Kidney glomerular epithelial cell (primary cell): ENCODE measurements at places on chromosomes 16 and 17.
A peak's percentile ranks its signal among the peaks of the same experiment; 100 is the strongest.

DNA sequence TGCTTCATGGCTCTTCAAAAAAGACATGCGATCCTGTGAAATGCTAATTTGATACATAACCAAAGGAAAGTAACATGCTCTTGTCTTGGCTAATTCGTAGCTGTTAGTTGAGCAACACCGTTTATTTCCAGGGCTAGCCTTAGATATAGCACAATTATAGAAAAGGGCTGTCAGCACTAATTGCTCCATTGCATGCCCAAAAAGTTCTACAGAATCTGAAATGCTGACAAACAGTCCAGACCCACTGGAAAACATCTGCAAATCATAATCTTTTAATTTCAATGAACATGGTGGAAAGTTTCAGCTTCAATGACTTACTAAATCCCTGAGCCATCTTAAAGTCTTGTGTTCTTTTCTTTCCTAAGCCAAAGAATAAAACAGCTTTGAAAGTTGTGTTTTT lies 42.9 kb upstream of the NUDT7 start:
- no peak for DNase-seq

DNA sequence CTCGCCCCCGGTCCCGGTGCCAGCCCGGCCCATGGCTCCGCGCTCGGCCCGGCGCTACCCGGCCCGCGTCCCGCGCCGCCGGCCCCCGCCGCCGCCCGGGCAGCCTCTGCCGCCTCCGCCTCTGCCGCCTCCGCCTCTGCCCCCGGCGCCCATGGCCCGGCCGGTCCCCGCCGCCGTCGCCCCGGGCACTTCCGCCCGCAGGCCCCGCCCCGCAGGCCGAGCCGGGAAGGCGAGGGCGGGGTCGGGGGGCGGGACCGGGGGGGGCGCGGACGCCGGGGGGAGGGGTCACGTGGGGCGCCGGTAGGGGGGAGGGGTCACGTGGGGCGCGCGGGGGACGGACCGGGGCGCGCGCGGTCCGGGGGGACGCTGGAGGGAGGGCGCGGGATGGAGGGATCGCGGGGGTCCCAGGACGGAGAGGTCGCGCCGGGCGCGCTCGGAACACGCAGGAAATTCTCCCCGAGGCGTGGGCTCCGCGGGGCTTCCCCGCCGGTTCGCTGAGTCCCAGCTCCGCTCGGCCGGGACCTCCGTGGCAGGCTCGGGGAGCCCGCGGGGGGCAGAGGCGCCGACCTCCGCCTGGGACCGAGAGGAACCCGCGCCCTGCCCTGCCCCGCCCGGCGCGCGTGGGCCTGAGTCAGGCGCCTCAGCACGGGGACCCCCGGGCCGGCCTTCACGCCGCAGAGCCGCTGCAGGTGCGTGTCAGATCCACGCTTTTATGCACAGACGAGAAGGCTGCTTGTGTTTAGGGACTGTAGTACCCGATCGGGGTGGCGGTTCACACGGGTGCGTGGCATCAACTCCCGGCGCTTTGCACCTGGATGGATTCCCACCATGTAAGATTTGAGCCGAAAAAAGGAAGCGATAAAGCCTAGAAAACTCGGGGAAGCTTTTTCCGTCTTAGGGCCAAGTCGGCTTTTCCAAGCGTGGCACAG lies at the start of gene PGAP6:
PGAP6 (minus strand) TSS at position 190 of the 929 bp plus-strand sequence; CDS start at position 33, 157 bp downstream.
- DNase-seq: peak; percentile 9

- no peak for DNase-seq
Observed at GRCh38 chr16:87076950-87077749, 240.0 kb downstream of the C16orf95 start.

DNA sequence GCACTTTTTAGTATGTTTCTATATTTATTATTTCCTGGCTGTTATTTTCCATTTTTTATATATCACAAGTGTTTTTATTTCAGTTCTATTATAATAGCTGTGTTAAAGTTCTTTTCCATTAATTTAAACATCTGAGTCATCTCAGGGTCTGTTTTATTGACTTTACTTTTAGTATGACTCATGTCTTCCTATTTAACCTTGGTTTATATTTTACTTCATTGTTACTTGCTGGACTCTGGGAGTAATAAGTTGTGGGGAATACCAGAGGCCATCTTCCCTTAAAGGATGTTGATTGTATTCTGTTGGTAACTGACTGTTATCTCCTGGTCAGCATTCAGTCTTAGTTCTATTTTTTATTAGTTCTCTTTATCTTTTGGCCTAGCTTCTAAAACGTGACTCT lies 1508.2 kb downstream of the CDH11 start:
- peak; percentile 61 for DNase-seq

DNA sequence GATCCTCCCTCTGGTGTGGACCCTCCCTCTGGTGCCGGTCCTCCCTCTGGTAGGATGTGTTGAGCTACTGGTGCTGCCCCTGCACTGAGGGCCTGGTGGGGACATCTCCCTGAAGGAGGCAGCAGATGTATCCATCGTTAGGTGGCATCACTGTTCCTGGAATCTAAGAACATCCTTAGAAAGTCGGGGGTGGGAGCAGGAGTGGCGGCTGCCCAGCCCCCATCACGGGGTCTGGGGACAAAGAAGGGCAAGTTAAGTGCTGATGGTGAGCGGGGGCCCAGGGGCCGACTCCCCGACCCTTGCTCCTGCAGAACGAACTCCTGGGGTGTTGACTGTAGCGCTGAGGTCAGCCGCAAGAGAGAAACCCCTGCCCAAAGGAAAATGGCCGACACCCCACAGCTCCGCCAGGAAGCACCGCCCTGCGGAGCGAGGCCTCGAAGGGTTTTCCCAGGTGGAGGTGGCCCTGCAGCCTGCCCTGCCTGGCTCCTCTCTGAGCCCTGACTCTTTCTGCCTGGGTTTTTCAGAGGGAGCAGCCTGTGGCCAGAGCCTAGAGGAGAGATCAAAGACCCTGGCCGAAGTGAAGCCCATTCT lies 5.5 kb downstream of the CTU2 start:
- DNase-seq: no peak
